NCI-H446 (cell line): ENCODE measurements at places on chromosomes 1 and 21.

GRCh38 chr1:166977951-166978350 is 2.6 kb upstream of the ILDR2 start:
- DNase-seq: no peak

DNA sequence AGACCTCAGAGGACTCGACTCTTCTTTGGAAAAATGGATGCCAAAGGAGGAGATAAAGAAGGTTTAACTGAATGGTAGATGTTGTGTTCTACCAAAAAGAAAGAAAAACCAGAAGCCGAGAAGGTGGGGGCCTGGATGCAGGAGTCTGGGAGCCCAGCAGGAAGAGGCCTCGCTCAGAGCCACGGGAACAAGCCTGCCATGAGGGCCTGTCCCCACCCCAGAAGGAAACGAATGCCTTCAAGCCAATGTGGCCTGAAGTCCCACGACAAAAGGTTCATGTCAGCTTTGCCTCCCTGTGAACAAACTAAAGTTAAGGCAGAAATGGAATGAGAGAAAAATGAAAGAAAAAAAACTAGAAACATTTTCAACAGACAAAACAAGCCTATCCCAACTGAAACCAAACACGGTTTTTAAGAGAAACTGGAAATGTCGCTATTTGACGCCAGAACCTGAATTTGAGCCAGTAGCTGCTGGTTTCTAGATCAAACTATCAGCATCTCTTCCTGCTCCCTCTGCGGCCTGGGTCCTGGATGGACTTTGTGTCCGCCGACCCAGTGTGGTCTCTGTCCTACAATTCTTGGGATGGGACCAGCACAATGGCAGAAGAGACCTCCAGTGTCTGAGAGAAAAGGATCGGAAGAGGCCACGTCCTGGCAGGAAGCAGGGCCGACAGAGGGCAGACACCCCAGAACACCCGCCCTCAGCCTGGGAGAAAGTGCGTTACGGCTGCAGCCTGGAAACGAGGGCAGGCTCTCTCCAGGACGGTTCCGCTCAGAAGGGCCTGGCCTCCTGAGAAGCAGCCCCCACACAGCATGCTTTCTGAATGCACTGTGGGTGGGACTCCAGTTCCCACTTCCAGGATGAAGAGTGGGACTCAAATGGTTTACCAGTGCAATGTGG is 35.2 kb downstream of the SLC45A1 start:
- no peak for DNase-seq

- no peak for DNase-seq
These were observed 264.7 kb upstream of the ZRANB2 start for GRCh38 chr1:71345491-71345890.

GRCh38 chr1:231950331-231951128 is 323.9 kb downstream of the DISC1 start:
- DNase-seq: no peak

GRCh38 chr1:165114022-165114888 is 242.3 kb downstream of the LMX1A start:
- peak; percentile 70 for DNase-seq

- DNase-seq: no peak
These were observed 31.9 kb downstream of the SLC1A7 start for GRCh38 chr1:53110370-53111072.

- DNase-seq: no peak
These were observed 14.8 kb upstream of the GBP5 start for GRCh38 chr1:89287181-89288050.

DNA sequence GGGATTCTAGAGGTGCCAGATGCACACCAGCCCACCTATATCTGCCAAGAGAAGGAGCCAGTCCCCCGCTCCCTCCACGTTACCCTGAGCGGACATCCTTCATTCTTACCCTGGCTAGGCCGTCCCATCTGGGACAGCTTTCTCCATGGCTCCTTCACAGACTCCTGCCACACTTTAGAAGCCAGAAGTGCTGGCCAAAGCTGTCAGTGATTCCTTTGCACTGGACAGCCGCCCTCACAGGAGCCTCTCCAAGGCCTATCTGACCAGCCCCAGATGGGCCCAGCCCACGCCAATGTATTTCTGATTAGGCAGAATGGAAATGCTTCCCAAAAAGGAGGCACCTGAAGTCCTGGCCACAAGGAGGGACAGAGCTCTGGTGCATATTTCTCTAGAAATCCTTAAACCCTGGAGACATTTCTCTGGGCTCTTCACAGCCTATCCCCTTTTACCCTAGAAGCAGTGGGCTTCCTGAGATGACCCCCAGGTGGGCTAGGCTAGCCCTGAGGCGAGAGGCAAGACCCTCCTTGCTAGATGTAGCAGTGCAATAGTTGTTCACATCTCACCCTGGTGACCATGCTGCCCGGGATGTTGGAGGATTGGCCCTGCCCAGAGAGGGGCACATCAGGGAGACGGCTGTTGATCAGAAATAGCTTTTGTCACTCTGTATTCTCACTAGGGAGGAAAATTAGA is 44.1 kb downstream of the RASSF5 start:
- no peak for DNase-seq

GRCh38 chr1:8844501-8845006 is 27.1 kb upstream of the RERE start:
- peak; percentile 75 for DNase-seq

- DNase-seq: no peak
These were observed 205.5 kb downstream of the RPS6KC1 start for GRCh38 chr1:213256438-213257087.

DNA sequence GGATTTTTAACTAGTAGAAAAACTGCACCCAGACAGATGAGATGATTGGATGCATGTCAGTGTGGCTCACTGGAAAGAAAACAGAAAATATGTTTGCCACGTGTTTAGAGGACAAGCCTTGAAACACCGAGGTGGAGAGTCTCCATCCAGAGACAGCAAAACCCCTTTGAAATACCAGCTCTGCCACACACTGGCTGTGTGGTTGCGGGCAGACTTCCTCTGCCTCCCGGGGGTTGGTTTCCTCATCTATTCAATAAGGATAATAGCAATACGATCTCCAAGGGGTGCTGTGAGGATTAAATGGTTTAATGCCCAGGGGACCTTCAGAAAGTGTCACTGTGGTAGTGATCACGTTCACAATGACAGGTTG is 67.2 kb upstream of the PARP1 start:
- no peak for DNase-seq
